ENCODE measurements at places on chromosomes 5 and 9. TPM values are rescaled to one million over a fixed set of nuclear protein-coding genes. Genes with fewer than 3 reads are reported as not detected.

- peaks cover 26% of the 10 kb centered on the region for H3K4me1 ChIP-seq
- H3K36me3 ChIP-seq = peaks cover 6% of the 10 kb centered on the region
- no peaks in the 10 kb centered on the region for H3K27me3 ChIP-seq
- no peak overlapping the region for H3K27ac ChIP-seq
Observed at GRCh38 chr5:179795863-179796833, 2.4 kb downstream of the LTC4S start.

PCBD2 gene
- 8.1 TPM for total RNA-seq

- DNase-seq = no peak
- H3K36me3 ChIP-seq = no peaks in the 10 kb centered on the region
- no peak overlapping the region for H3K27ac ChIP-seq
Observed at GRCh38 chr5:84379749-84380148, 4.9 kb downstream of the EDIL3 start.

GRCh38 chr9:85900504-85901201, 40.3 kb upstream of the NAA35 start:
- DNase-seq = peak; percentile 63
- no peak overlapping the region for H3K4me3 ChIP-seq
- no peak overlapping the region for H3K27ac ChIP-seq
- no peaks in the 10 kb centered on the region for H3K27me3 ChIP-seq

AJM1 gene
- 5.8 TPM for total RNA-seq
